Thoracic aorta (tissue), 2 donors: ENCODE measurements at places on chromosomes 2 and 18. TPM values are rescaled to one million over a fixed set of nuclear protein-coding genes. Genes with fewer than 3 reads are reported as not detected.
A peak's percentile ranks its signal among the peaks of the same experiment; 100 is the strongest.

CAPG gene
- total RNA-seq: 56.9 TPM

- DNase-seq: no peak
- peaks cover 21% of the 10 kb centered on the region for H3K4me1 ChIP-seq
- no peaks in the 10 kb centered on the region for H3K36me3 ChIP-seq
- no peaks in the 10 kb centered on the region for H3K27me3 ChIP-seq
- H3K27ac ChIP-seq: no peak overlapping the region
- H3K4me3 ChIP-seq: no peak overlapping the region
Observed at GRCh38 chr2:229118927-229119326, 152.2 kb downstream of the PID1 start.

DNA sequence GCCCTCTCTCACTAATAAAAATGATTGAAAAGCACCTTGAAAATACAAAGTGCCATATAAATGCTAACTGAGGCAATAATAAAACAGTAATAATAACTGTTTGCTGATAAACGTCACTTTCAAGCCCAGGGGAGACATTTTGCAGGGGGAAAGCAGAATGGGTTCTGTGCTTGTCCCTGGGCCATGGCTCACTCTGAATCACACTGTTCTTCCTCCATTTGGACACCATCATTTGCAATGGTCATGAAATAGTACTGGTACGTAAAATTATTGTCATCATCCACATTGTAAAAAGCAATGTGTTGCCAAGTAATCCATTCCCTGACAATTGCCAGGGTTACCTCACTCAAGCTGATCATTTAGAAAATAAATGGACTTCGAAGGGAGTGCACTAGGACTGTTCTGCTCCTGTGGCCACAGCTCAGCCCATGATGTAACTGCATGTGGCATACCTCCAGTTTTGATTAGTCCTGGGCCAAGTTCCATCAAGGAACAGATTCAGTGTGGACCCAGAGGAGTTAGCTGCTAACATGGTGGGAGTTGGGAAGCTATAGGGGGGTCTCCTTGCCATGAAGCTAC is 508.8 kb upstream of the CELF4 start:
- no peak for DNase-seq
- H3K4me1 ChIP-seq: no peaks in the 10 kb centered on the region
- no peaks in the 10 kb centered on the region for H3K36me3 ChIP-seq
- no peak overlapping the region for H3K27ac ChIP-seq
- H3K4me3 ChIP-seq: no peak overlapping the region
- H3K27me3 ChIP-seq: no peaks in the 10 kb centered on the region

FNDC4 gene
- 37.1 TPM for total RNA-seq

GRCh38 chr18:40148960-40149359 is 1806.1 kb upstream of the PIK3C3 start:
- no peaks in the 10 kb centered on the region for H3K27me3 ChIP-seq
- no peak for DNase-seq
- no peak overlapping the region for H3K4me3 ChIP-seq
- no peak overlapping the region for H3K27ac ChIP-seq
- H3K36me3 ChIP-seq: no peaks in the 10 kb centered on the region

DNA sequence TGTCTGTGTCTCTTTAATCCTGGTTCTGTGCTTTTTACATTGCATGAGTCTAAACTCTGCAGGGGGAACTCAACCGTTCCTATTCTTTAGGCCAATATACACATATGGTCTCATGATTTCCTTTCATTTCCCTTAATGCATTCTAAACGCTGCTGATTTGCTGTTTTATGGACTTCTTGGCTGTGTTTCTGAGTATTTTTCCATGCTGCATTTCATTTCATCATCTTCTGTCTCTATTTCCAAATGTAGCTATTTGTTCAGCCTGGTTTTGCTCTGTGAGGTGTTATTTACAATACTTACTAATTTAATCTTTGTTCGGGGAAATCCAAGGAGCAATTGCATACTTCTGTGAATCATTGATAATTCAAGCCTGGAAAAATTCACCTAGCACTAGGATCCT is 897.2 kb downstream of the TSN start:
- H3K27me3 ChIP-seq: no peaks in the 10 kb centered on the region
- H3K4me1 ChIP-seq: no peaks in the 10 kb centered on the region
- no peak overlapping the region for H3K4me3 ChIP-seq
- DNase-seq: no peak
- no peaks in the 10 kb centered on the region for H3K36me3 ChIP-seq

GRCh38 chr2:219521066-219521880 is 7.0 kb downstream of the ASIC4 start:
- peak overlapping the region; percentile 29 for H3K27ac ChIP-seq
- H3K27me3 ChIP-seq: no peaks in the 10 kb centered on the region
- H3K36me3 ChIP-seq: no peaks in the 10 kb centered on the region
- H3K4me1 ChIP-seq: no peaks in the 10 kb centered on the region

DNA sequence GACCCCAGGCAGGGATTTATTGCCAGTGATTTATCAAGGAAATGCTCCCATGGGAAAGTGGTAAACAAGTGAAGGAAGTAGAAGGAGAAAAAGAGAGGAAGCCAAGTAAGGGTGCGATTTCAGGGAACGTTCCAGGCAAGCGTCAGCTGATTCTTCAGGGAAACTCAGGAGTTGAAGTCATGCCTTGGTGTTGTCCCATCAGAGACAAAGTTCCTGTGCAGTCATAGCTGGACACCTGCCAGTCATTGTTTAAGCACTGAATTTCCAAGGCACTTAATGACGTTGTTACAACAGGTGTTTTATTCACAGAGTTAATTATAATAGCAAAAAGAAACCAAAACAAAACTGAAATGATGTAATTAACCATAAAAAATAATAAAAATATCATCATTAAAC is 381.8 kb upstream of the CRIM1 start:
- no peak overlapping the region for H3K4me3 ChIP-seq
- no peaks in the 10 kb centered on the region for H3K4me1 ChIP-seq
- no peaks in the 10 kb centered on the region for H3K27me3 ChIP-seq
- no peak overlapping the region for H3K27ac ChIP-seq
- H3K36me3 ChIP-seq: no peaks in the 10 kb centered on the region

UPP2 gene
- not detected for total RNA-seq

DNA sequence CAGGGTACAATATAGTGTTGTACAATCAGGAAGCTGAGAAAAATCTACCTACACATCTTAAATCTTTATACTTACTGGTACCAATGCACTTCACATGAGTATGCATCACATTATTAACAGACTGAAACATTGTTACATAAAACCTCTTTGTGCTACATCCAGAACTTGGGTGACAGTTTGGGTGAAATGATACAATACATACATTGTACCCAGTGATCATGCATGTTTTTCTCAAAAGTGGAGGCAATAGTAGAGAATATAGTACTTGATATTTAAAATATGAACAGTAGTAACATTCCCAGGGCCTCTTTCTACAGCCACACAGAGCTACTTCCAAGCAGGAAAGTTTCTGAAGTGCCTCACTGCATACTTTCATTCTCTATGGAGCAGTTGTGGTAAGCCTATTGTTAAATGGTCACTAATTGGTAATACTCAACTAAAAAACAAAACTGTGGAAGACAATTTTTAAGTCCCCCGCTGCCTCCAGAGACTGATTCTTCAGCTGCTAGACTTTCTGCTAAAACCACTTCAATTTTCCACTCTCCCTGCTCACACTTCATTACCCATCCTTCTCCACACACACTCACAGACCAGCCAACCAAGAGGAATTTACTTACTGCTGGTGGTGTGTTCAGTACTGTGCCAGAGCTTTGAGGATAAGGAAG is 22.9 kb upstream of the GRB14 start:
- H3K27me3 ChIP-seq: no peaks in the 10 kb centered on the region
- H3K4me1 ChIP-seq: no peaks in the 10 kb centered on the region

ALPI gene
- total RNA-seq: not detected

- no peaks in the 10 kb centered on the region for H3K27me3 ChIP-seq
- H3K4me1 ChIP-seq: peaks cover 2% of the 10 kb centered on the region
- DNase-seq: no peak
- H3K4me3 ChIP-seq: no peak overlapping the region
- no peak overlapping the region for H3K27ac ChIP-seq
Observed at GRCh38 chr2:223607476-223607875, 5.3 kb upstream of the SCG2 start.

GRCh38 chr2:28463211-28463816 is 32.5 kb upstream of the PLB1 start:
- H3K36me3 ChIP-seq: no peaks in the 10 kb centered on the region
- no peak for DNase-seq
- no peak overlapping the region for H3K27ac ChIP-seq
- no peaks in the 10 kb centered on the region for H3K4me1 ChIP-seq

- H3K4me1 ChIP-seq: peaks cover 10% of the 10 kb centered on the region
- H3K27me3 ChIP-seq: no peaks in the 10 kb centered on the region
- no peak for DNase-seq
- H3K4me3 ChIP-seq: peak overlapping the region; percentile 78
- H3K36me3 ChIP-seq: no peaks in the 10 kb centered on the region
Observed at GRCh38 chr2:112480530-112481049, 1.4 kb upstream of the TTL start.

DNA sequence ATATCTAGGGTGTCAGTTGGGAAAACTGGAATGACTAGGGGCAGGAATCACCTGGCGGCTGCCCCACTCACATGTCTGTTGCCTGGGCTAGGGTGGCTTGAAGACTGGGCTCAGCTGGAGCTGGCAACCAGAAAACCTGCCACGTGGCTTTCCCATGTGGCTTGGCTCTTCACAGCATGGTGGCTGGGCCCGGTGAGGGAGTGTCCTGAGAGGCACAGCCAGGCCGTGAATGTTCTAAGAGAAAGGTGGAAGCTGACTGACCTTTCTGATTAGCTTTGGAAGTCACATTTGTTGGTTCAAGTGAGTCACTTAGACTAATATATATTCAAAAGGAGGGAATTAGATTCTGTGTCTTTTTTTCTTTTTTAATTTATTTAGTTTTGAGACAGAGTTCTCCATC is 22.7 kb downstream of the SP5 start:
- H3K4me1 ChIP-seq: no peaks in the 10 kb centered on the region
- H3K4me3 ChIP-seq: no peak overlapping the region
- no peak for DNase-seq
- H3K36me3 ChIP-seq: no peaks in the 10 kb centered on the region
- no peaks in the 10 kb centered on the region for H3K27me3 ChIP-seq

DNA sequence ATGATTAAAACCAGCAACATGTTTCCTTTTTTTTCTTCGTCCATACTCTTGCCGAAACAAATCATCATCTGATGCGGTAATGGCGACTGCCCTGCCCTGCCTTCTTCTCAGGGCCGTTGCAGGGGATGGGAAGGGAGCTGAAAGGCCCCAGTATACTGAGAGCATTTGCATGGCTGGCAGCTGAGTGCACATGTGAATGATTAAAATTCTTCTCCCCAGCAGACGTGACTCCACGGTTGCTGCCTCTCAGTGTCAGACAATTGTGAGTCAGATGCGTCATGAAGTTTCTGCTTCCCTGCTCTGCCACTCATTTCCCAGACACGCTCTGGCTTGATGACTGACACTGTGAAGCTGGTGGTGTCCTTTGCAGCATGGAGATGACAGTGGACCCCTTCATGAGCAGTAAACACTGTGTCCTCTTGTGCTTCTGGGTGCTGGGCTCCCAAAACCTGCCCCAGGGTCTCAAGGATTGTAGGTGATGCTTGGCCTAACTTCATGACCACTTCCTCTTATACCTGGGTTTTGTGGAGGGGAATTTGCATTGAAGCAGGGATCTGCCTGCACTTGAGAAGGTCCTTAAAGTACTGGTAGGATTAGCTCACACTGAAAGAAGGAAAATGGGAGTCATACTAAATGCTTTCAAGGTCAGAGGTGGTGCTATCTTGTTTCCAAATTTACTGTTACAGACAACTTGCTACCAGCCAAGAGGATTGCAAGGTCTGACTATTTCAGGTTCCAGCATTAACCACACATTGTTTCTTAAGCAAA is 222.5 kb upstream of the COPS8 start:
- no peak for DNase-seq
- no peaks in the 10 kb centered on the region for H3K27me3 ChIP-seq
- H3K36me3 ChIP-seq: no peaks in the 10 kb centered on the region
- H3K4me1 ChIP-seq: no peaks in the 10 kb centered on the region
- H3K27ac ChIP-seq: no peak overlapping the region
- H3K4me3 ChIP-seq: no peak overlapping the region

DNA sequence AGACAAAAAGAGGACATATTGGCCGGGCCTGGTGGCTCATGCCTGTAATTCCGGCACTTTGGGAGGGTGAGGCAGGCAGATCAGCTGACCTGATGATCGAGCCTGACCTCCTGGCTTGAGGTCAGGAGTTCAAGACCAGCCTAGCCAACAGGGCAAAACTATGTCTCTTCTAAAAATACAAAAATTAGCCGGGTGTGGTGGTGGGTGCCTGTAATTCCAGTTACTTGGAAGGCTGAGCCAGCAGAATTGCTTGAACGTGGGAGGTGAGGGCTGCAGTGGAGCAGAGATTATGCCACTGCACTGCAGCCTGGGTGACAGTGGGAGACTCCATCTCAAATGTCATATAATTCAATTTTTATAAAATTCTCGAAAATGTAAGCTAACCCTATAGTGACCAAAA is 84.5 kb downstream of the SEMA4F start:
- H3K4me1 ChIP-seq: peaks cover 24% of the 10 kb centered on the region
- no peak overlapping the region for H3K27ac ChIP-seq
- DNase-seq: no peak
- no peaks in the 10 kb centered on the region for H3K27me3 ChIP-seq
- no peaks in the 10 kb centered on the region for H3K36me3 ChIP-seq

GRCh38 chr2:174856447-174856846 is 92.2 kb upstream of the CHRNA1 start:
- H3K4me3 ChIP-seq: no peak overlapping the region
- H3K36me3 ChIP-seq: no peaks in the 10 kb centered on the region
- no peaks in the 10 kb centered on the region for H3K27me3 ChIP-seq
- no peak overlapping the region for H3K27ac ChIP-seq
